ENCODE measurements at places on chromosomes 3 and 15.

DNA sequence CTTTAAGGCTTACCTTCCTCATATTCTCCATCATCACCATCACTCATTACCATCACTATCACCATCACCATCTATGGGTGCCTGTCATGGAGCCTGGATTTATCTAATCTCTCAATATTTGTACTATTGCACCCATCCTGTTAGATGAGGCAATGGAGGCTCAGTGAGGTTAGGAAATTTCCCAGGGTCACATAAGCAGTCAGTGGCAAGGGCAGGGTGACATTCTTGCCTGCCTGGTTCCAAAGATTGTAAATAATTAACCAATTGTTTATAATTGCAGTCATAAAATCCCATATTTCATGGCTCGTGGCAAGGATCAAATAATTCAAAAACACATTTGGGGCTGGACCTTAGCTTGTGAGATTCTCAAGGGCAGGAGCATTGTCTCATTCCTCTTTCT, 55.2 kb downstream of the MGLL start:
- DNase-seq, result no peak

GRCh38 chr3:11548721-11549131, 95.0 kb downstream of the VGLL4 start:
- no peak for DNase-seq

DNA sequence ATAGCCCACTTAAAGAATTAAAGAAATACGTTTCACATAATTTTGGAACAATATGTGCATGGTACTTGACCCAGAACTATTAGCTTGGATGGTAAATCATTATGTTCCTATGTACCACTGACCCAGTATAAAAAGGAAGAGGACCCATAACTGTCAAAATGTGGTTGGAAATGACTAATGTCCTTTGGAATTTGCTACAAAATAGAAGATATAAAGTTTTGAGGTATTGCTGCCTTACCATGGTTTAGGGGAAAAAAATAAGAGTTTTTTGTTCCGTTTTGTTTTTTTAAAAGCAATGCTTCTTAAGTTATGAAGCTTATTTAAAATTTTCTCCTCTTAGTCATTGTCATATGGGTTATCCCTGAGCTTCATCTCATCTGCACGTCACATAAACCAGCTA, 15.8 kb upstream of the TFDP2 start:
- DNase-seq, result no peak

GRCh38 chr15:44489464-44489863, 47.5 kb upstream of the EIF3J start:
- no peak for DNase-seq

GRCh38 chr15:101206176-101206591, 45.7 kb downstream of the CHSY1 start:
- DNase-seq, result no peak

DNA sequence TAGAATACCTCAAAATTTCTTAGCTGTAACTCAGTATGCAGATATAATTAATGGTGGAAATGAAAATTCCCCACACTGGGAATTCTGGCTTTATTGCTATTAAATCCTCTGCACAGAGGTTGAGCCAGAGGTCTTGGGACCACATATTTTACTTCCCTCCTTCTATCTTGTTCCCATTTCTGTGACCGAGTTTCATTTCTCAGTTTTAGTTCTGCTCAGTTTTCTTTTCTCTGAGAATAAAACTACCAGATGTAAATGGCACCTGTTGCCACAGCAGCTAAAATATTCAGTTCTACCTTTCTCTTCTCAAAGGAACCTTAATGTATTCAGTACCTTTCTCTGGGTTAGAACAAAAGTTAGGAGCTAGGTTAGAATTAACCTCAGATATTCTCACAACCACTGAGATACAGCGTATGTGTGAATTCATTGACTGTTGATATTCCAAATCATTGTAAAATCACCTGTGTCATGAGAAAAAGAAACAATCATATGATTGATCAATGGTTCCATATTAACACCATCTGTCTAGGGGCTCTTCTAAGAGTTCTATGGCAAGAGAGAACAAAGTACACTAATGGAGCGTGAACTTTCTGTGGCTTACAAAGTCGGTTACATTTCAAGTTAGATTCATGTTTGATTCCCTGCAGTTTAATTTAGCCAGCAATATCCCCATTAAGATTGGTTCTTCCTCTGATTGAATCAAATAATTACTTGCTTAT, 374.1 kb downstream of the EFHB start:
- DNase-seq, result no peak

GRCh38 chr15:59622289-59622688, 10.7 kb downstream of the GCNT3 start:
- no peak for DNase-seq

- peak; percentile 71 for DNase-seq
Observed at GRCh38 chr15:52112203-52112750, 298 bp downstream of the BCL2L10 start.

- DNase-seq, result peak; percentile 29
Observed at GRCh38 chr3:49807431-49808114, 4.5 kb downstream of the INKA1 start.

GRCh38 chr3:59339818-59340217, 290.0 kb upstream of the CFAP20DC start:
- DNase-seq, result no peak

DNA sequence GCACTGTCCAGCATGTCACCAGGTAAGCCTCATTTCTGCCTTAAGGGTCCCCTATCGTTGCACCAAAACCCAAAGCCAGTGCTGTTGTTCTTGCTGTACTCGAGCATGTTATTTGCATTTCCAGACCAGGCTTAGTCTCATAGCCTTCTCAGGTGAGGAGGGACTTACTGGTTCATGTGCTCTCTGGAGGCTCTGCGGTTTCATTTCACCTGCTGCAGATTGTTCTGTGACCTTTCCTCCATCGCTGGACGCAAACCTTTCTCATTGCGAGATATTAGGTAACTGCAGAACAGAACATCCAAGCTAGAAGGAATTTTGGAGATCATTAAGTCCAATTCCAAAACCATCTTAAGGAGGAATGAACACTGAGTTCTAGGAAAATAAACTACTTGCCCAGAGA, 187.3 kb upstream of the BCL6 start:
- no peak for DNase-seq

DNA sequence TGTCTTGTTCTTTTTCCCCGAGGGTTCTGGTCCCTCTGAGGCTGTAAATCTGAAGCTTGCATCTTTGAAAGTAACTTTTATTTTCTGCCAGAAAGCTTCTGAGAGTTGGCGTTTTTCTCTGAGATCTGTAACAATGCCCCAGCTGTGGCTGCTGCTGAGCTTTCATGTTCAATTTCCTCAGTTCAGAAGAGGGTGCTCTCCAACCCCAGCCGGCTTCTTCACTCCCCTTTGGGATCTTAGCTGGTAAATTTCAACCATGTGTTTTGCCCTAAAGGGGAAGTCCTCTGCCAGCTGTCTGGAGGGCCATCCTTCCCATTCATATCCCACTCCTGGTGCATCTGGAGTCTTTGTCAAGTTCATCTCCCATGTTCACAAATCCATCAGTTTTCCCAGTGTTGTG, 18.3 kb upstream of the CFAP100 start:
- DNase-seq, result no peak

GRCh38 chr3:64213962-64214379, 11.3 kb downstream of the PRICKLE2 start:
- DNase-seq, result peak; percentile 79

- no peak for DNase-seq
Observed at GRCh38 chr3:142613491-142613890, 17.3 kb downstream of the PLS1 start.

DNA sequence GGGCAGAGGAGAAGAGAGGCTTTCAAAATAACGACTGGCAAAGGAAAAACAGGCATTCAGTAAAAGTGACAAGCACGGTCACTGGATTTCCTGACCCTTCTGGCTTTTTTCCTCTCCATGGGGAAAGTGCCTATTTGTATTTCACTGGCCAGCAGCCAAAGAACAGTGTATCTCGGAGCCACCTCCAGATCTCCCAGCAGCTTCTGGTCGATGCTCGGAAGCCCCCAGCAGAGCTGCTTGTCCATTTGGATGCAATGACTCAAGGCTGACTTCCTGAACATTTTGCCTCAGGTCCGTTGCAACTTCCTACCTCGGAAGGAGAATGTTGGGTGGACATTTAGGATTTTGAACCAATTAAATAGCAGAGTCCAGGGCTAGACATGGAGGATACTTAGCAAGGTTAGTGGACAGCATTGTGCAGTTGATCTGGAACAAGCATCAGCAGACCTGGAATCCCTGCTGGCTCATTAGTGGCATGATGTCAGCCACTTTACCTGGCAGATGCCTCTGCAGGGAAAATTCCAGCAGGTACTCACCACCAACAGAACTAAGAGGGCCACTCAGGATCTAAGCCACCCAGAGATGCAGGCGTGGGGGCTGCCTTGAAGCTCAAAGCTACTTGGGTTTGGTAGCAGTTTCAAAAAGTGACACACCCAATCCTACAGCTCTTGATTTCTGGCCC, 1.1 kb downstream of the FAM107A start:
- DNase-seq, result no peak

DNA sequence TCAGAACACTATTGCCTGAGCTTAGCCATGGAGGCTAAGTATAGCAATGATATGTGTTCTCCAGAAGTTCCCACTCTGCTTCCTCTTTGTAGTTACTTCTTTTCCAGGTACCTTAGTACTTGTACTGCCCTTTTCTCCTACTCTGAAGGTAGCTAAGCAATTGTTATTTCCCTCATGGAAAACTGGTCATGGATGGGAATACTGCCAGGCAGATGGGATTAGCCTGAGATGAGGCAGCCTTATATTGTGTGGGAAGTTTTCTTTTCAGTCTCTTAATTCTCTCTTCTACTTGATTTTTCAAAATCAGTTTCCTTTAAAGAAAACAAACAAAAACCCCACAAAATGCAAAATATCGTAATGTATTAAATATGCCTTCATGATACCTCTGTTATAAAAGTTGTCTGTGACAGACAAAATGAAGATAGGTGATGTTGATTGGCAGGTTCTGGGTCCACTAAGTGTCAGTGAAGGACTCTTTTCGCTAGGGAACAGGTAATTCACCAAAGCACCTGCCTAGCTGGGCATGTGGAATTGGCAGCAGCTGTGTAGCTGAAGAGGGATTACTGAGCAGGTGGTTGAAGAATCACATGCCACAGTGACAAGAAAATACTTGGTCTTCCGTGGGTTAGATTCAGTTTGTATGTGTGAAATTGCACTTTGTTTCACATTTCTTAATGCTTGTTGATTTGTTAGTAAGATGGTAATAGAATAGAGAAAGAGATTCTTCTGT, 4.1 kb downstream of the ZNF609 start:
- no peak for DNase-seq

DNA sequence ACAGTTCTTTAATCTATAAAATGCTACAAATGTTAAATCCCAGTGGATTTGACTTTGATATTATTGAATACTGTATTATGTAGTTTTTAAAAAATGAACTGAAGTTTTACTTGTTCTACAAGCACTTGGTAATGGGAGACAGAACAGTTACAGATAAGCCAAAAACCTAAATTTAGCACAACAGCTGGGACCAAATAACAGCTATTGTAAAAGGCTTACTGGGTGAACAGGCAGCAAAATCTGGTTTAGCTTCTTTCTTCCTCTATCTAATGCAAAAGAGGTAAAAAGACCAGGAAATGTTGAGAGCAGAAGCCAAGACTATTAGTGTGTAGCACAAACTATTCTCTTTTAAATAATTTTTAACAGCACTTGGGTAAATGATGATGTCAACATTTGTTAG, 1.6 kb upstream of the ATOSA start:
- DNase-seq, result no peak

DNA sequence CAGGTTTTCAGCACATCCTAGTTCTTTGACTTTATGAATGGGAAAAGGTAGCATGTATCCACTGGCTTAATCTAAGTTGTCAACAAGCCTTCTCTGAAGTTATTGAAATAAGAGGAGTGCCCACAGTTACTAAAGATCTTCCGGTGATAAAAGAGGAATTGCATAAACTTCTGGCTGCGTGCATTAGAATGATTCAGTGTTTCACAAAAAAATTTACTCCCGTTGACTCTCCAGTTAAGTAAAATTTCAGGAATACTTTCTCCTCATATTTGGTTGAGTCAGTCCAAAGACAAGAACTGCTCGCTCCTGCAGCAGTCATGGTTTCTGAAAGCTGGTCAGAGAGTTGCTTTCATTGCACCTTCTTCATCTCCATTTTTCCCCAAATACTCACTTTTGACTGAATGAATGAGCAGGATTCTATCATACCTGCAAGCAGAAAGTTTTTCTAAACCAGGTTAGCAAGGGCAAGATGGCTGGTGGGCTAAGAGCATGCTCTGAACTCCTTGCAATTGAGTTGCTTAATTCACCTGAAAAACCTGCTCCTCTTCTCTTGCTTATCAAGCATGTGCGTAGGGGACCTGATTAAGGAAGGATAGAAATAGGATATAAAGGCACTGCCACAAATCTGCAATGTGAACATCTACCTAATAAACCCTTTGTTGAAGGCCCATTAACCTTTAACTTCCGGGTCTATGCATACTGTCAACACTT, 64.2 kb upstream of the TIMP4 start:
- DNase-seq, result no peak

DNA sequence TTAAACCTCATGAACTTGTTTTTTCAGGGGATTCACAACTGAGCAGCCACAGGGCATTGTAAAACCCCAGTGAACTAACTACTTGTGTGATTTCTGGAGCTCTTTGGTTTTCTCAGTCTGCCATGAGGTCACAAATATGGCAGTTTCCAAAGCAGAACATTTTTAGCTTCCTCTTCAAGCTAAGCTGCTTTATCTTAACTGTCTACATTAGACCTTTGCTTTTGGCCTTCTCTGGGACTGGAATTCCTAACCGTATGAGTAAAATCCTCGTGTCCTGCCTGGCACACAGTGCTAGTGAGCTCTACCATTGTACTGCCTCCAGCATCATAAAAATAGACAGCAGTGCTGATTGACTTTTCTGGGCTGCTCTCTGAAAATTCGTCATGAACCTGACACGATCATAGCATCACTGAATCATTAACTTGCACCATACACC, 22.1 kb downstream of the CDIN1 start:
- no peak for DNase-seq

GRCh38 chr15:70376929-70377691, 279.4 kb upstream of the TLE3 start:
- peak; percentile 84 for DNase-seq

DNA sequence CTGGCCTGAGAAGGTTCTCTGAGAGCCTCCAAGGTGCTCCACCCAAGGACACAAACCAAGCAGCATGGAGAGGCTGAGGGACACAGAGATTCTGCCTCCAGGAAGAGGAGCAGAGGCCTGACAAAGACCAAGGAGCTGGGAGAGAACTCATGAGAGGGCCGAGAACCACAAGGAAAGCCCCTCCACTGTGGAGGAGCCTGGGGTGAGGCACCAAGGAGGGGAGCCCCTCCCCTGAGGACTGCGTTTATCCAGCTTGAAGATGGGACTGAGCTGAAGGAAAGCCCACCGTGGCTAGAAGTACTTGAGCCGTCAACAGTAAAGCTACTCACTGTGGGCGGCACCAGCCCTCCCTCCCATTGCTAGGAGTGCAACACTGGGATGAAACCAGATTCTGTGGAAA, 63.1 kb upstream of the MEF2A start:
- no peak for DNase-seq

- no peak for DNase-seq
Observed at GRCh38 chr15:59367022-59367451, 5.6 kb downstream of the MYO1E start.

DNA sequence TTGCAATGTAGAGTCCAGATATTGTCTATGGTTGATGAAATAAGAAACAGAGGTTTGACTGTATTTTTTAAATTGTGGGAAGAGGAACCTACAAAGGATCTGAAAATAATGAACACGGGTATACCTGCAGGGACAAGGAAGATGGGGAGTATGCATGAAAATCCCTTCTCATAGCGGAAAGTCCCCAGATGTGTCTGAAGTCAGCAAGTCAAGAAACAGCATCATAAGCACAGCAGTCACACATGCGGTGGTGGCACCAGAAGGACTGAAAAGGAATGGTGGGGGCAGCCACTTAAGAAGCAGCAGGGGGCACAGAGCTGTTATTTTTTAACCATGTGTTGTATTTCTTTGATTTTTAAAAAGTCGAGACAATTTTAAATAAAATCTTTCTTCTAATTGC, 4.7 kb downstream of the MRPS11 start:
- no peak for DNase-seq
